ENCODE measurements at places on chromosomes 5 and 9.

DNA sequence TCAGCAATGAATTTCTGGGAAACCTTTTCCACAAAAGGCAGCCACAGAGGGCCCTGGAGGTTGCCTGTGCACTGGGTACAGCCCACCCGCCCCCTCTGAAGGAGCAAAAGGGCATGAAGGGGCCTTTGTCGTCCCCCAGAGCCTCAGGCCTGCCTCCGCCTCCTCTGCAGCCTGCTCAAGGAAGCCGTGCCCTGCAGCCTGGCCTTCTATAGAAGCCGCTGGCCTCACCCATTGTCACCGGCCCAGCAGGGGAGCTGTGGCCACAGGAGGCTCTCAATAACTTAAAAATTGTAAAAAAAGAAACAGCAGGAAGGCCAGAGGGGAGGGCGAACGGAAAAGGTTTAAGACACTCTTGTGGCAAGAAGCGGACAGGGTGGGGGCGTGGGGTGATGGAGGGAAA, 213.3 kb downstream of the IRX2 start:
- no peak for DNase-seq

DNA sequence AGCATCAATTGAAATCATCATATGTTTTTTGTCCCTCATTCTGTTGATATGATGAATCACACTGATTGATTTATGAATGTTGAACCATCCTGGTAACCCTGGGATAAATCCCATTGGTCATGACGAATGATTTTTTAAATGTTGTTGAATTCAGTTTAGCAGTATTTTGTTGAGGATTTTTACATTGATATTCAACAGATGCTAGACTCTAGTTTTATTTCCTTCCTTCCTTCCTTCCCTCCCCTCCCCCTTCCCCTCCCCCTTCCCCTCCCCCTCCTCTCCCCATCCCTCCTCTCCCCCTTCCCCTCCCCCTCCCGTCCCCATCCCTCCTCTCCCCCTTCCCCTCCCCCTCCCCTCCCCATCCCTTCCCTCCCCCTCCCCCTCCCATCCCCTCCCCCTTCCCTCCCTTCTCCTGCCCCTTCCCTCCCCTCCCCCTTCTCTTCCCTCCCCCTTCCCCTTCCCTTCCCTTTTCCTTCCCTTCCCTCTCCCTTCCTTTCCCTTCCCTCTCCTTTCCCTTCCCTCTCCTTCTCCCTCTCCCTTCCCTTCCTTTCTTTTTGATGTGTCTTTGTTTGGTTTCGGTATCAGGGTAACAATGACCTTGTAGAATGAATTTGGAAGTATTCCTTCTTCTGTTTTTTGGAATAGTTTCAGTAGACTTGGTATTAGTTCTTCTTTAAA, 142.8 kb downstream of the AP3B1 start:
- no peak for DNase-seq

GRCh38 chr5:115507681-115508080, 36.9 kb downstream of the FEM1C start:
- no peak for DNase-seq

DNA sequence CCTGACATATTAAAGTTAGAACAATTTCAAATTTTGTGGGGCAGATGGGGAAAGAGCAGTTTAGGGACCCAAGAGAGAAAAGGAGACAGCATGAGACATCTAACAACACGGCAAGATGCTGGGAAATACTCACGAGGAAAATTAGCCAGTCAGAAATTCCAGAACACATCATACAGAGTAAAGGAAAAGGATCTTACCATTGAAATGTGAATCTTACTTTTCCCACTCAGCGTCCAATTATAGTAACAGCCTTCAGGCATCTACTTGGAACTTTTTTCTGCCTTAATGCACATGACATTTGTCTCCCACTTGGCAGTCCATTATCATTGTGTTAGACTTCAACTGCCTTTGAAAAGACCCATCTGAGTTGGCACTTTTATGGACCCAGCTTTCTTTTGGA, 189.7 kb upstream of the SLC27A6 start:
- DNase-seq, result no peak

GRCh38 chr9:28808042-28808441, 1234.8 kb upstream of the C9orf72 start:
- peak; percentile 35 for DNase-seq

DNA sequence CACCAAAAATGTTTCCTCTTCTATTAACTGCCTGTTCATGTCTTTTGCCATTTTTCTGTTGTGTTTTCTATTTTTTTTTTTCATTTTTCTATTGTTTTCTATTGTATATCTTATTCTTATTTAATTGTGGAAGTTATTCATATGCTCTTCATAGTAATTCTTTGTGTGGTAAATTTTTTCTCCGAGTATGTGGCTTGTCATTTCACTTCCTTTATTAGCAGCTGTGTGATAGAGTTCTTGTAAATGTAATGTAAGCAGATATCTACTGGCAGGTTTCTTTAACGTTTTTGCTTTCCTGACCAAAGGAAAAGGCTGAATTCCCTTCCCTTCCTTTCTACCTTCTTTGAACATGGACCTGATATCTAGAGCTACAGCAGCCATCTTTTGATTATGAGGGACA, 5.8 kb upstream of the PLPP1 start:
- no peak for DNase-seq

DNA sequence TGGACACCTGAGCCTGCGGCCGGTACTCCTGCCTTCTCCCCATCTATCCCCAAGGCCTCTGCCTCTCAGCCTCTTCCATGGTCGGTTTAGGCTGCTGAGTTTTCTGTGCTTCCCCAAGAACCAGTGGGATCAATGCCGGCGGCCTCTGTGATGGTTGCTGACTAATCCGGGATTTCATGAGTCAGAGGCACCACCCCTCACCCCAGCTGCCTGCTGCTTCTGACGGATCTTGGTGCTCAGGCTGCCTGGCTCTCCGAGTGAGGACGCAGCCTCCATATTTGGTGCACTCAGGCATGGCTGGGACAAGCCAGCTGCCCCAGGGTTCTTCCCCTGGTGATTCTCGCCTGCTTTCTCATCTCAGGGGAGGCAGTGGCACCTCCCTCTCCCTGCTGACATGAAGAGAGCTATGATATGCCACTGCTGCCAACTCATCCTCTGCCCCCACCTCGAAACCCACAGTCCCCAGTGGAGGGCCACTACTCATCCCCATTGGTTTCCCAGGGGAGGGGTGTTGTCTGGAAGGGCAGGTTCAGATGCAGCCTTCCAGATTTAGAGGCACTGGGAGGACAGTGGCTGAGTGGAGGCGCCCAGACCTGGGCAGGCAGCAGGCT, 3.3 kb upstream of the MAN1B1 start:
- DNase-seq, result peak; percentile 97

GRCh38 chr5:119032656-119033055, 38.2 kb upstream of the DMXL1 start:
- DNase-seq, result no peak

- peak; percentile 64 for DNase-seq
These were observed 129.8 kb upstream of the IFNE start for GRCh38 chr9:21611891-21612290.

- DNase-seq, result no peak
These were observed 54.8 kb downstream of the PWWP2A start for GRCh38 chr5:160064417-160064810.

DNA sequence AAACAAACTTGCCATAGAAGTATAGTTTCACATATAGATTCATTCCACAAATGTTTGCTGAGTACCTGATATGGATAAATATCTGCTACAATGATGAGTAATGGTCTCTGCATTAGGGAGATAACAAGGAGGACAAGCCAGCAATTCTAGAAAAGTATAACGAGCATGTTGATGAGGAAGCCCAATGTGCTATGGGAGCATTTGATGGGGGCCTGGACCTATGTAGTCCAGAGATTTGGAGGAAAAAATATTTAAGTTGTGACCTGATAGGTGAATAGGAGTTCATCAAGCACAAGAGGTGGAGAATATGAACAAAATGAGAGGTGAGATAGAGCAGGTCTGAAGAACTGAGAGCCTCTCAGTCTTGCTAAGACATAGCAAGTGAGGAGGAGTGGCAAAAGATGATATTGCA, 14.4 kb upstream of the TMEM245 start:
- no peak for DNase-seq

Data from RWPE1 (cell line).